ENCODE measurements at places on chromosomes 3 and 15. TPM values are rescaled to one million over a fixed set of nuclear protein-coding genes. Genes with fewer than 3 reads are reported as not detected.

TM4SF18 gene
- total RNA-seq: not detected

BDH1 gene
- 49.0 TPM for total RNA-seq

CHDH gene
- total RNA-seq: 24.9 TPM

C3orf20 gene
- total RNA-seq: 0.28 TPM

AGTR1 gene
- total RNA-seq: not detected

PAQR5 gene
- 1.8 TPM for total RNA-seq

LRRIQ4 gene
- total RNA-seq: 0.27 TPM

MTFMT gene
- total RNA-seq: 27.6 TPM

CACNA1D gene
- 36.3 TPM for total RNA-seq

DNA sequence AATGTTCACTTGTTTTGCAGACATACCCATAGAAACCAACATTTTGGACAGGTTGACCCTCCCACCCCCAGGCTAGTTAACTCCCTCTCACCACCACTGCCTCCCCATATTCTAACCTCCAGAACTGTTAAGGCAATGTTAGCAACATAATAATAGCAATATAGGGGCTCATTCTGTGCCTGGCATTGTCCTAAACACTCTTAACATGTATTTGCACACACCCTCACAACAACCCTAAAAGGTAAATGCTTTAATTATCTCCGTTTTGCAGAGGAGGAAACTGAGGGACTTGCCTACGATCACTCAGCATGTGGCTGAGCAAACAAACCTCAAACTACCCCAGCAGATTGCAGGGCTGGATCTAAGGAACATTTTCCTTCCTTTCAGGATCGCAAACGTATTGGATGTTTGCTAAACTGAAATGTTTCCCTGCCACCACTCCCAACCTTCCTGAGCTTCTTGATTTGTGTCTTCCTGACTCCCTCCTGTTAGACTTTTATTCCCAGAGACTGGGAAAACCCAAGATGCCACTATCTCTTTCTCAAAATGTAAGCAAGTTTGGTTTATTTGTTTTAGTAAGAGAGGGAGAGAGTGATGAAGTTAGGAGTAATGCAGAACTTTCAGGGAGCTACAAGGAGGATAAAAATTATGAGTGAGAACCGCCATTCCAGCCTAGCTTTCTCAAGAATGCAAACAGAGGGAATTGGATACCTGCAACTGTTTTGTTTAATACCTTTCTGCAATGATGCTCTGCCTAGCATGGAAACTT lies 1.3 kb downstream of the SCG5 start:
- no peak for DNase-seq

DNA sequence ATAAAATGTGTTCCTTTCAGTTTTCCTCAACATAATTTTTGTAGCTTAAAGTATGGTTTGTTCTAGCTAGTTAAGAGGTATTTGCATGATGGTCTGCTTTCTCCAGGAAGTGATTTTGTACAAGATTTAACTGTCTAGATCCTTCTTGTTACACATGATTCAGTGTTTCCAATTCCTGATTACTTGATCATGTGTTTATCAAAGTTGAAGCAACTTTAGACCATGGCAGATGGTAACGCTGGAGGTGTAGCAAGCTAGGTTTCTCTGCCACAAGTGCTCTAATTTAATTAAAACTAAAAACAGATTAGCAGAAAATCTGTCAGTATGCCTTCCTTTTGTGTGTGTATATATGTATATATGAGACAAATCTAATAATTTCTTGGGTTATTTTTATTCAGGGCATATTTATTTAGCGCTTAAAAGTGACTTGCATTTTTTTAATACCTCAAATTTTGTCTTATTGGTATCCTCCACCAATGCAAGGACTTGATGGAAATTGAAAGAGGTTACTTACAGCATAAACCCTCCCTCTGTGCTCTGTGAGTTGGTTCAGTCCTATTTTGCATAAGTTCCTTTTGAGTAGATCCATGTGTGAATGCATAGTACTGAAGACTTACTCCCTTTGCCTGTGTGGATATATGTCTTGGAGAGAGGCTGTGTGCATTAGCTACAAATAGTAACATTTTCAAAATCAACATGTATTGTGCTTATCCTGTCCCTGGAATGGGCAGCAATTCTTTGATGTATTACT lies 157.3 kb upstream of the CGNL1 start:
- DNase-seq: no peak

DNA sequence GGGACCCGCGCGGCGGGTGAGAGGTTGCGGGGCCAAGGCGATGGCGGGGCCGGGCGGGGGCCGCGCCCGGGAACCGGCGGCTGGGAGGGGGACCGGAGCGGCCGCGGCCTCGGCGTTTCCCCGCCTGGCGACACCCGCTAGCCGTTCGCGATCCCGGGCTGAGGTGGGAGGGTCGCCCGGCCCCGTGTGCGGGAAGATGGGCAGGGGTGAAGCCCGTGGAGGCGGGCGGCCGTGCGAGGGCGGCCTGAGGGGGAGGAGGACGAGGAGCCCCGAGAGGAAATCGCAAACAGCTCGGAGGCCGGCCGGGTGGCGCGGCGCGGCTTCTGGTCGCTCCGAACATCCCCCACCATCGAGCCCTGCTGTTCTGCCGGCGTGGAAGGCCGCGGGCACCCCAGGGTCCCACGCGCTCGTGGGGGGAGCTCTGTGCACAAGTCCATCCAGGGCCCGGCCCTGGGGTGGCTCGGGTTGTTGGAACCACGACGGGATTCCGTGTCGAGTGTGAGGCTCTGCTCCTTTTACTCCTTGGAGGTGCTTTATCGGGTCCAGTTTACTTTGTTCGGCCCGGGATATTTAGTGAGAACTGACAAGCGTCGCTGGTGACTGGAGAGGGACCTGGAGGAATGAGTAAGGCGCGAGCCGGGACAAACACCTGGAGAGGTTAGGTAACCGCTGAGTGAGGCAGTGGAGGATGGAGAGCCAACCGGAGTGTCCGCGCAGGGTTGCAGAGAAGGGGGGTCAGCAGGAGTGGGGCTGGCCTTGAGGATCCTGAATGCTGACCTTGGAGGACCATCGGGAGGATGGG lies 728 bp downstream of the CRTC3 start:
- DNase-seq: peak; percentile 37

DNA sequence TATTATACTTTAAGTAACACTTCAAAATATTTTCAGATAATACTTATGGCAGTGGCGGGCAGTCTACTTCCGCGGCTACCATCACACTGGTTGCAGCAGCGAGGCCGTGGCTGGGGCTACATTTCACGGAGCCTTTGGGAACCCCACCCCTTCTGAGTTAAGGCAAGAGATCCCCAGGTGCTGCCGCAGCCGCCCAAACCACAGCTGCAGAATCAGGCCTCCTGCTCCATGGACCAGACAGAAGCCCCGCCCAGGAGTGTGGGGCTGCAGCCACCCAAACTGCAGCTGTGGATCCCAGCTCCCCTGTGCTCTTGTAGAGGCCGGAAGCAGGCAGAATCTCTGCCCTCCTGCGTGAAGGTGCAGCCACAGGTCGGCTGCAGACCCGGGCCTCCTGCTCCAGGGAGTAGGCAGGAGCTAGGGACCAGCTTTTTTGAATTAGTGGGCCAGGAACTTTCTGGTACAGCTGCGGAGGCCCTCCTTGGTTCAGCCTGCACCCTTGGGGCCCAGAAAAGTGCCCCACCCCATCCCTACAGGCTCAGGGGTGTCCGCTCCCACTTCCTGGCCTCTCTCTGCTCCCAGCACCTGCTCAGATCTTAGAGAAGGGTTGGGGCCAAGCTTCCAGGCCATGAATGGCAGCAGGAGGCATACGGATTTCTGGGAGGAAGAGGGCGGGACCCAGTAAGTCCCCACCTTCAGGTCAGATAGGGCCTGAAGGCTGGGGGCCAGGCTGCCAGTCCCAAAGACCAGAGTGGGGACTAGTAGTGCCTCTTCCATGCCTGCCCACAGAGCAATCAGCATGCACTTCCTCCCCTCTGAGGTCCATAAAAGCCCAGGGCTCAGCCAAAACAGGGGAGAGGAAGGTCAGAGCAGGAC lies 1188.8 kb upstream of the CADM2 start:
- no peak for DNase-seq

- DNase-seq: no peak
Measured at GRCh38 chr3:89957451-89957850, 850.0 kb downstream of the EPHA3 start.

- DNase-seq: no peak
Measured at GRCh38 chr3:60594025-60594424, 657.2 kb downstream of the FHIT start.

- DNase-seq: no peak
Measured at GRCh38 chr3:167572991-167573390, 80.8 kb downstream of the WDR49 start.

- DNase-seq: peak; percentile 76
Measured at GRCh38 chr15:100627789-100628395, 25.5 kb downstream of the ASB7 start.

- no peak for DNase-seq
Measured at GRCh38 chr3:170162630-170163029, 18.9 kb downstream of the PHC3 start.

GRCh38 chr3:176848431-176849214 lies 348.7 kb downstream of the TBL1XR1 start:
- no peak for DNase-seq

DNA sequence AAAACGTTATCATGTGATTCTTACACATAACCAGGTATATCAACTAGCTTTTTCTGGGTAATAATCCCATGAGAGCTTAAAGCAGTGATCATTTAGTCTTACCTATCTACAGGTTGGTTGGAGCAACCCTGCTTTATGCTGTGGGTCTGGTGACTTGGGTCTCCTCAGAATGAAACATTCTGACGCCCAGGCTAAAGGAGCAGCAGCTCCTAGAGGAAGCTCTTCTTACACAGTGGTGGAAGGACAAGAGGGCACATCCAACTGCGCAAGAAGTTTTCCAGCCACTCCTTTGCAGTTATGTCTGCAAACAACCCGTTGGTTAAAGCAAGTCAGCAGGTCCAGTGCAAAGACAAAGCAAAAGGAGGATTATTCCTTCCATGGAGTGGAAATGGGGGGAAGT lies 377.5 kb downstream of the EDEM1 start:
- no peak for DNase-seq

DNA sequence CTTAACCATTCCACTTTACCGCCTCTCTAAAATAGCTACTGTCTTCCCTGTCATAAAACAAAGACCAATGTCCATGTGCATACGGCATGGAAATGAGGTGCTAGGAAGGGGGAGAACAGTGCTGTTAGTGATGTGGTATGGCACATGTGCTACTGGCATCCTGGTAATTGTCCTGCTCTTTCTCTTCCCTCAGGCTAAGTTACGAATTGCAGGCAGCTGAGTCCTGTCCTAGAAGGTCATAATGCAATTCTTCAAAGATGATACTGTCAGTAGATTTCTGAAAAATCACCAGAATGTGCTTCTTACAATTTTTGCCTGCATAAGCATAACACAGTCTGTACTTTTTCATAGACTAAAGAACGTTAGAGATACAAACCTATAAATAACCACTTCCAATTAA lies 216.8 kb downstream of the RSL24D1 start:
- no peak for DNase-seq

GRCh38 chr3:143389388-143389787 lies 269.8 kb downstream of the CHST2 start:
- DNase-seq: no peak
